HTR-8/SVneo (cell line): ENCODE measurements at places on chromosomes 7 and 10.

GRCh38 chr10:107163076-107163855, 1.2 kb downstream of the SORCS1 start:
- no peak for DNase-seq

GRCh38 chr7:47778153-47778661, 170.1 kb downstream of the PKD1L1 start:
- no peak for DNase-seq

- no peak for DNase-seq
These were observed 9.2 kb downstream of the MKX start for GRCh38 chr10:27736396-27736795.

- DNase-seq, result no peak
These were observed 20.8 kb downstream of the OGDHL start for GRCh38 chr10:49741108-49741995.

GRCh38 chr10:43923328-43923727, 274.6 kb upstream of the ZNF32 start:
- no peak for DNase-seq

GRCh38 chr10:34151931-34152330, 663.2 kb downstream of the PARD3 start:
- DNase-seq, result no peak

DNA sequence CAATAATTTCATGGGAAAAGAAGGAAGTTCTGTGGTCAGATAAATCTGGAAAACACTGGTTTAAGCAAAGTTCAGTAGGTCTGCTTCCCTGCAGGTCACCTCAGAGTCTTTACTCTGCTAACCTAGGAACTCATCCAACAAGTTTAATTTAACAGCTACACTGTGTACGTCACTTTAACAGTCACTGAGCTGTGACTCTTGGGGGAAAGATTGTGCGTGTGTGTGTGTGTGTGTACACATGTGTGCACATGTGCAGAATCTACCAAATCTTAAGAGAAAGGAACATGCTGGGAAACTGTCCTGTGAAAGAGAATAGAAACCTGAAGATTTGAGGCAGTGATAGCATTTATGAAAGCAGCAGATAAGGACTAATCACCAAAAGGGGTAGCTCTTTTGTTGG, 62.6 kb downstream of the IKZF1 start:
- no peak for DNase-seq

GRCh38 chr10:119686465-119687191, 35.4 kb downstream of the BAG3 start:
- peak; percentile 76 for DNase-seq

DNA sequence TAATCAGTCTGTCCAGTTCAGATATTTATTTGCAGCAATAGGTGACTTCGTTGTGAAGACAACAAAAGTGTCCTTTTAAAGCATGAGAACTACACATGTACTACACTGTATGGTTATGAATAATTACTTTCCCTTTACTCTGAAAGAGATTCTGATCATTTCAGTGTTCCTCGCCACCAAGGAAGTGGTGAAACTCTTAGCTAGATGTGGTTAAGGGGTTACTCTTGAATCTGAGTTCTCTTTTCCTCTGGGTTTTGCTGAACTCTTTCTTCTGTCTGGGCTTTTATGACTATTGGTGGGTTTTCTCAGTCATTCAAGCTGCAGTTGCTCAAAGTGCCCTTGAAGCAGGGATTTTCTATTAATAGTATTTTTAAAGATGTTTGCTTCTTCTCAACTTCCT, 127.9 kb upstream of the SEM1 start:
- no peak for DNase-seq

DNA sequence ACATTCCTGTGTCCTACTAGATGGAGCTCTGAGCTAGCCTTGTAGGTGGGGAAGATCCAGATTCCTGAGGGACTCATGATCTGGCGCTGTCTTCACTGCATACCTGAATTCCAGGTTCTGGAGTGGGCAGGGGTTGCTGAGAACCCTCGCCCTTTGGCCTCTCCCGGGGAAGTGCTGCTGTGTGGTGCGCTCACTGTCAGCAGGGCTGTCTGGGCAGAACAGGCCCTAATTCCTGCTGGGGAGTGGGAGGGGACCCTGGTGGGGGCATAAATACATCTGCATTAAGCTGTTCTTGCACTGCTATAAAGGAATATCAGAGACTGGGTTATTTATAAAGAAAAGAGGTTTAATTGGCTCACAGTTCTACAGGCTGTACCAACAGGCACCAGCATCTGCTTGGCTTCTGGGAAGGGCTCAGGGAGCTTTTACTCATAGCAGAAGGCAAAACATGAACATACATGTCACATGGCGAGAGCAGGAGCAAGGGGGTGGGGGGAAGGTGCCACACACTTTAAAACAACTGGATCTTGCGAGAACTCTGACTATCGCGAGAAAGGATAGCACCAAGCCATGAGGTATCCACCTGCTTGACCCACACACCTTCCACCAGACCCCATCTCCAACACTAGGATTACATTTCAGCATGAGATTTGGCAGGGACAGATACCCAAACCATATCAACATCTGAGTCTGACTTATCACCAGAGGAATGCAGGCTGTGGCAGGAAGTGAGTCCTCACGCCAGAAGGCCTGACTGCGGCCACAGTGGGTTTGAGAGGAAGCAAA, 115.0 kb downstream of the ADCY1 start:
- DNase-seq, result peak; percentile 62
